ENCODE measurements at places on chromosomes 12 and 14.

DNA sequence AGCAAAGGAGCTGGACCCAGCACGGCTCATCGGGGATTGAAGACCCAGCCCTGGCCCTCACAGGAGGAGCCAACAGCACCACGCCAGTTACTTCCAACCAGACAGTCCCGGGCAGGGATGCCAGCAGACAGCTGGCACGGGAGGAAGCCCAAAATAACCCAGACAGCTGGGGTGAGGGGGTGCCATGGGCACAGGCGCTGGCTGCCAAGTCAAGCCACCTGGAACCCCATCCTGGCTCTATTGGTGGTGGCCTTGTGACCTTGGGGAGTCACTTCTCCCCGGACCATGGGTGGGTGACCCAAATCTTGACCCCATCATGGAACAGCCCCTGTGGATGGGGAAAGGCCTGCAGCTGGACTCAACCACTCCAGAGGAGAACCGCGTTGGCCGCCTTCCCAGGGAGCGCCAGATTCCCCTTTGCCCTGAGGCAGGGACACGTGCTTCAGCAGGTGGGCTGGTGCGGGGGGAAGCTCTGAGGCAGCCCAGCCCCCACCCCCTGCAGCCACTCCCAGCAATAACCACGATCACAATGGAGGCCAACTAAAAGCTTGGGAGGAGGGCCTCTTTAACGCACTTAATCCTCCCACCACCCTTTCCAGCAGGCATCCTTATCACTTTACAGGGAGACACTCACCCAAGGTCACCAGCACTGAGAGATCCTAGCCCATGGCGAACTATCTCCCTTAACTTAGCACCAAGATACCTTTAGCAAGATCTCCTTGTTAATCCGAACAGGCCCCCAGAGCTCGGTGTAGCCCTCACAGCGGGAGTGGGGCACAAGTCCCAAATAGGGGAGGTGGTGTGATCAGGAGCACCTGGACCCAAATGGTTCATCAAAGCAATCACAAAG lies 4.7 kb upstream of the RHOF start:
- peak; percentile 69 for DNase-seq

GRCh38 chr14:56715938-56716337 lies 94.3 kb downstream of the OTX2 start:
- DNase-seq: no peak

DNA sequence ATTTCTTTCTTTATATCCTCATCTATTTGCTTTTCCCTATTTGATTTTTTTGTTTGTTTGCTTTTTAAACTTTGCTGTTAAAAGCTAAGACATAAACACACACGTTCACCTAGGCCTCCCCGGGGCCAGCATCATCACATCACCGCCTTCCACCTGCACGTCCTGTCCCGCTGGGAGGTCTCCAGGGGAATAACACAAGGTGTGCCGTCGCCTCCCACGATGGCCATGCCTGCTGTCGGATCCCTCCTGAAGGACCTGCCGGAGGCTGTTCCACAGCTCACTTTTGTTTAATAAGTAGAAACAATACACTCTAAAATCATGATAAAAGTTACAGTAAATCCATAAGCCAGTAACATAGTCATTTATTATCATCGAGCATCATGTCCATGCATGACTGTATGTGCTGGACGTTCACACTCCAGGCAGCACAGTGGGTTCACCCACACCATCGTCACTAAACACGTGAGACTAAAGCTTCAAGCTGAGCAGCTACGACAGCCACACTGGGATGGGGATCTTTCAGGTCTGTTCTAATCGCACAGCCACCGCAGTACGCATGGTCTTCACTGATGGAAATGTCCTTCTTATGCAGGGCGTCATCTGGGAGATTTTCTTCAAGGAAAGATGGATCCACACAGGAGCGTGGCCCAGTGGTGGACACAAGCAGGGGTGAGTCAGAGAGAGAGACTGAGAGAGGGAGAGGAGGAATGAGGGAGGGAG lies 3.6 kb downstream of the RIMBP2 start:
- DNase-seq: no peak

- peak; percentile 67 for DNase-seq
Observed at GRCh38 chr12:121576851-121577391, 3.9 kb downstream of the KDM2B start.

GRCh38 chr12:130128790-130129735 lies 33.2 kb upstream of the FZD10 start:
- no peak for DNase-seq

GRCh38 chr12:1608713-1609119 lies 14.3 kb upstream of the FBXL14 start:
- no peak for DNase-seq

All from MG63 (cell line).